ENCODE measurements at places on chromosomes 7 and 10.

DNA sequence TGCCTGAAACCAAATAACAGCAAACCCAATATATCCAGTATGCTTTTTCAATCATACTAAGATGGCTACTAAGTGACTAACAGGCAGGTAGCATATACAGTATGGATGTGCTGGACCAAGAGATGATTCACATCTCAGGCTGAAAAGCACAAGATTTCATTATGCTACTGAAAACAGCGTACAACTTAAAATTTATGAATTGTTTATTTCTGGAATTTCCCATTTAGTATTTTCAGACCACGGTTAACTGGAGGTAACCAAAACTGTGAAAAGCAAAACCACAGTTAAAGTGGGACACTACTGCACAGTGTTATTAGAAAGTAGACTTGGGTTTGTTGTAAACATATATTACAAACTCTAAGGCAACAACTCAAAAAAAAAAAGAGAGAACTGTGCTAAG lies 91.5 kb downstream of the KMT2C start:
- DNase-seq, result no peak

DNA sequence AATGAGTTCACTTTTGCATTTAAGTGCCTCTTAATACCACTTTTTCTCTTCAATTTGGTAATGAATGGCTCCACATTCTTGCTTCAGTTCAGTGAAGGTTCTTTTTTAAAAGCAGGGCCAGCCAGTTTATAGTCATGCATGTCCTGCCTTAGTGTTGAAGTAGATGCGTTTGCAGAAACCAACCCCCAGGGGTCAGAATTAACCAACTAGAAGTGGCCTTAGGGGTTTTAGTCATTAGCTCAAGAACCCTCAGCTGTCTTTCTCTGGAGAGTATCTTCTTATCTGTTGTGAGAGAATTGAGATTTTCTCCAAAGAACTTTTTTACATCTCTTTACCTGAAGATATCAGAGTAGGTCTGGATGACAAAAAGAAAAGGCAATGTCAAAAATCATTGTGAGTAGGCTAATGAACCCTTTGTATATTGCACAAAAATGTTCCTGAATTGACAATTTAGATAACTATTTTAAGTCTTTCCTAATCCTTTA lies 82.2 kb downstream of the PIK3CG start:
- peak; percentile 75 for DNase-seq

- DNase-seq, result peak; percentile 82
These were observed 115.2 kb downstream of the SORBS1 start for GRCh38 chr10:95445837-95446486.

GRCh38 chr10:126955934-126956711 lies 50.9 kb downstream of the DOCK1 start:
- DNase-seq, result no peak

- DNase-seq, result no peak
These were observed 8.1 kb downstream of the SDK1 start for GRCh38 chr7:3309140-3309539.

DNA sequence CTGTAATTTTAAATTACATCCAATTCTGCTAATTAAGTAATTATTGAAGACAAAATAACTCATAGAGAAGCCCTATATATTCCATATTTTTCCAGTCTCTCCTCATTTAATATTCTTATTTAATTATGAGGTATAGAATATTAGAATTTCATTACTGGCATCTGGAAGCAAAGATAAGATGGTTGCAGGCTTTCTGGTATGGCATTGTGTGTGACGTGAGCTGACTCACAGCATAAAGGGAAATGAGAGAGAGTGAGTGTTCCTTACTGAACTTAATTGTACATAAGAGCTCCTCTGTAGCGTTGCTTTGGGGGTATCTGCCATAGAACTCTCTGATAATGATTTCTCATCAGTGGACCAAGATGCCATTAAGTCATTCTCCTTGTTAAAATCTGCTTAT lies 127.4 kb upstream of the TEX47 start:
- DNase-seq, result no peak

DNA sequence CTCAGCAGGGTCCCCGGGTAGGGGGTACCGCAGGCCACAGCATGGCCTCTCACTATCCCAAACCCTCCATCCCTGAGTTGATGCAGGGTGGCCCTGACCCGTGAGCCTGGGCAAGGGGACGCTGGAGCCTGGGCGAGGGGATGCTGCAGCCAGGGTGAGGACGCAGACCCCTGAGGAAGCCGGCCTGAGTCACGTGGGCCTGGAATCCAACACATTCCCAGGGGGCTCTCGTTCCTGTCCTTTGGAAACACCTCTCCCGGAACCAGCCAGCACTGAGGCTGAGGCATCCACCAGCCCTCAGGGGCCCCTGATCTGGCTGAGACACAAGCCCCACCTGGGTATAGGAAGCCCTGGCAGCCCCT lies 61.5 kb upstream of the NKX6-2 start:
- no peak for DNase-seq

- no peak for DNase-seq
These were observed 96.9 kb downstream of the PIP4K2A start for GRCh38 chr10:22617516-22617915.
